ENCODE measurements at places on chromosomes 2 and 18. TPM values are rescaled to one million over a fixed set of nuclear protein-coding genes. Genes with fewer than 3 reads are reported as not detected.

- DNase-seq, result no peak
Measured at GRCh38 chr2:107132070-107132469, 246.1 kb upstream of the ST6GAL2 start.

GKN2 gene
- not detected for total RNA-seq

FOXD4L1 gene
- total RNA-seq, result not detected

DNA sequence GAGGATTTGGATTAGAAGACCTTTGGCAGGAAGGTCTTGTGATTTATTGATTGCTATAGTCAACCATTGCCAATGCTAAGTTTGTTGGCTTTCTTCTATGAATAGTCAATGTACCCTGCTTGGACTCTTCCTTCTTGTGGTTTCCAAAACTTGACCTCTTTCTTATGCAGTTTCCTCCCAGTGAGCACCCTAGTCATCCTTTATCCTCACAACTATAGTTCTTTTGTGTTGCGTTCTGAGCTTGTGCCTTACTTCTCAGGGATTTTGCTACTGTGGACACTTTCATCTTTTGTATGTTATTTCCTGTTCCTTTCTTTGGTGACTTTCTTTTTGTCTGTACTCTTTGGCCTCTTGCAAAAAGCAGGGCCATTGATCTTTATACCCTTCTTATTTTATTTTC, 168.2 kb downstream of the LRRTM1 start:
- no peak for DNase-seq

DNA sequence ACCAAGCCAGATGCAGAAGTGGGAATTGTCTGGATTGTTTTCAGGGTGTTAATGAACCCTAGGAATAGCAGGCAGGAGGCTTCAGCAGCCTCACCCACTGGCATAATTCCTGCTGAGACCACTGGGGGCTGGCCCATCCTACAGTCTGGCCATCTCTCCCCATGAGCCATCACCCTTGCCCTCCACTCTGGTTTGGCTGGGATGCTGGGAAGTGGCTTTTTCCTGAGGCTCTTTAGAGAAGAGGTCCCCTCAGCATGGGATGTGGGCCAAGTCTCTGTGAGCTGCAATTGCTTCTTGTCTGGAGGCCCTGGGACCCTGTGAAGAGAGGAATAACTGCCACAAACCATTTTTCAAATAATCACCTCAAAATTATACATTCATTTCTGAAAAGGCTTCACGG, 4.0 kb downstream of the TCF7L1 start:
- DNase-seq, result no peak

DNA sequence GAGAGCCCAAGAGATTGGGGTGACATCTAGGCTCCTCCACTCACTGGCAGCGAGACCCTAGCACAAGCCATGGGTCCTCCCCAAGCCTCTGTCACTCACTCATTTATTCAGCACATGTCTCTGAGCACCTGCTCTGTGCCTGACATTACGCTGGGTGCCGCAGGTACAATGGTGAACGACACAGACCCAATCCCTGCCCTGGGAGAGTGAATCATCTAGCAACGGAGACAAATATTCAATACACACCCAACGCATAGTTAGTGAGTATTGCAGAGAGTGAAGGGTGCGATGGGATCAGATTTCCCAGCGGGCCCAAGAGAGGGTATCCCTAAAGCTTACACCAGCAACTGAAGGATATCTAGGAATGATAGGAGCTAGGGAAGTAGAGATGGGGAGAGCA, 45.5 kb downstream of the ZFP36L2 start:
- no peak for DNase-seq

- DNase-seq, result no peak
Measured at GRCh38 chr18:57738078-57738477, 65.0 kb downstream of the ATP8B1 start.

DNA sequence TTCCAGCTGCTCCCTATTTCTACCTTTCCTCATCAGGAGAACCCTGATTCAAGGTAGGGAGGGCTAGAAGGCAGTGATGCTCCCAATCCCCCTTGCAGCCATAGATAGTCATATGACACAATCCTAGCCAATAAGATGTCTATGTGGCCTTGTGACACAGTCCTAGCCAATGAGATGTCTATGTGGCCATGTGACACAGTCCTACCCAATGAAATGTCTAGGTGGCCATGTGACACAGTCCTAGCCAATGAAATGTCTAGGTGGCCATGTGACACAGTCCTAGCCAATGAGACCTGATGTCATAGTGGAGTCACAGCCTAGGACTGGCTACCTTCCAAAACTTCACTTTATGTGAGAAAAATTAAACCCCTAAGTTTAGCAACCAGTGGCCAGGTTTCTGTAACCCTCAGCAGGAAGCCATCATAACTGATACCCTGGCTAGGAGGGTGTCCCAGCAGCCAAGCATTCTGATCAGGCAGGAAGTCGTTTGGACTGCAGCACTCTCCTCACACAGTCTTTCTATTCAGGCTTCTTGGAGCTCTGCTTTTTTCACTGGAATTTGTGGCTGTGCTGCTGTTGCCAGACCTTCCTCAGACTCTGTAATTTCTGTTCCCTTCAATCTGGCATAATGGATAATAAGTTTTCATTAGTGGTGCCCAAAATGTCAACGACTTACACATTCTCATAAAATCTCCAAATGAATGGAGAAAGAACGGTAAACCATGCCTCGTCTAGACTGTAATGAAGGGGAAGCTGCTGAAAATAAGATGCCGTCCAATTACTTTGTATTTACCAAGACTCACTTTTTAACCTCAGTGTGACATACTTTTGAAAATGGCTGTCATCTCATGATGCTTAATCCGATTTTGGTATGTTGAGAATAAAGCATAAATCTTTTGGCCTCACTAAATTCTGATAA, 165.0 kb upstream of the NCKAP5 start:
- no peak for DNase-seq
